ENCODE measurements at places on chromosomes 1 and 21.

GRCh38 chr1:232635778-232636356 is 5.9 kb upstream of the SIPA1L2 start:
- DNase-seq: no peak

- DNase-seq: no peak
Observed at GRCh38 chr1:238258510-238258909, 367.8 kb upstream of the ZP4 start.

DNA sequence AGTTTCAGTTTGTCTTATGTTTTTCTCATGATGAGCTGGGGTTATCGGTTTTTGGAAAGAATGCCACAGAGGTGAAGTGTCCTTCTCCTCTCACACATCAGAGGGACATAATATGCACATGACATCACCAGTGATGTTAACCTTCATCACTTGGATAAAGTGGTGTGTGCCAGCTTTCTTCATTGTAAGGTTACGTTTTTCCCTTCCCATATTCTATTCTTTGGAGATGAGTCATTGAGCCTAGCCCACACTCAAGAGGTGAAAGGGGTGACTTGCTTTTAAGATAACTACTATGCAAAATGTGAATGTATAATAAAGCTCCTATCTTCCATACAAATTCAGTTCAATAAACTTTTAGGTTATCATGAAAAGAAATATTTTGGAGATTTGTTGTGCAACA is 36.7 kb upstream of the MAGI3 start:
- DNase-seq: no peak

- DNase-seq: no peak
Observed at GRCh38 chr1:92030656-92031107, 897 bp downstream of the EPHX4 start.

DNA sequence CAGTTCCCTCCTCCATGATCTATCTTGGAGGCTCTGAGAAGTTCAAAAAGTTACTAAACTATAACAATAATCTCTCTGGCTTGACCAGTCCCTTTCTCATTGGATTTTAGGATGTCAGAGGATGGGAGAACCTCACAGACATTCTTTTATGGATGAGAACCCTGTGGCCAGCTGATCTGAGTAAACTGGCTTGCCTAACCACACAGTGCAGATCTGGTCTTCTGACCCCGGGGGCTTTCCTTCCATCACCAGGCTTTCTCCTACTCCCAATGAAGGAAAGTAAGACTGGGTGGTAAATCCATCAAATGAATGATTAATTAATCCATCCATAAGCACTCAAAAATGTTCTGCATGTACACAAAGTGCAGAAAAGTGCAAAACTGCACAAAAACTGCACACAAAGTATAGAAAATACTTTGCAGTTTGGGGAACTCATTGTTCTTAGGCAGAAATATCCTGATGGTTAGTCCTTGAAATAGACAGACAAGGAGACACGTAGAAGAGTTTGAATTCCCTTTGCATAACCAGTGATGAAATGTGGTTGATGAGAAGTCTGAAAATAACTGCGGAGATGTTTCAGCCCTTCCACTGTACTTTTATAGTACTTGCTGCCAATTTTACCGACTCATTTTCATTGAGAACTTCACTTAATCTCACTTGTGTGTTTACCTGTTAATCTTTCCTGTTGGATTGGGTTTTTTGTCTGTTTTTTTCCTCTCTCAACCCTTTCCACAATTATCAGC is 2.5 kb upstream of the F3 start:
- no peak for DNase-seq

DNA sequence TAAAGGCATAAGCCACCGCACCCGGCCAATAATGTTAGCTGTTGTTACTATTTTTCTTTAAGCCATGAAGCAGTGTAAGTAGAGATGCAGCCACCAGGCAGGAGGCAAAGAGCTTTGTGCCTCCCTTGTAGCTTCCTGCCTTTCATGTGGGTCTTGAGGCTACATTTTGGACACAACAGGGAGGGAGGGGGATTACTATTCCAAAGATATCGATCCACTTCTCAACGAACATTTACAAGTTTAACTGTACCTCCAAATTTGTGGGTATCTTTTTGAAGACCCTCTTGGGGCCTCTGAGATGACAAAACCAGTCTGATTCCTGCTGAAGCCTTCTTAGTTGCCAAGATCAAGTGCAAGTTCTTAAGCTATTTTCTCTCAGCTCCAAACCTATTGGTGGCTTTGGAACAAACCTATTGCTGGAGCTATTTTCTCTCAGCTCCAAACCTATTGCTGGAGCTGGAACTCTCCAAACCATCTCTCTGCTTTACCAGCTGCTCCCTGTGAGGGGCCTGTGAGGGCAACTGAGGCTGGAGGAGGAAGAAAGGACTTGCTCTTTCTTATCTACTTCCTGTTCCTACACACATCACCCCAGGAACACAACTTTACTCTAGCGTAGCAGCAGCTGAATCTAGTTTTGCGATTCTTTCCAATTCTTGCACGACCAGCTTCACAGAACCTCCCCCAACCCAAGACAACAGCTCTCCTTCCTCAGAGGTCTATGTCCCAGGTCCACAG is 16.1 kb upstream of the RCAN3 start:
- DNase-seq: peak; percentile 16

- peak; percentile 45 for DNase-seq
Observed at GRCh38 chr1:226653311-226653921, 85.7 kb downstream of the ITPKB start.

DNA sequence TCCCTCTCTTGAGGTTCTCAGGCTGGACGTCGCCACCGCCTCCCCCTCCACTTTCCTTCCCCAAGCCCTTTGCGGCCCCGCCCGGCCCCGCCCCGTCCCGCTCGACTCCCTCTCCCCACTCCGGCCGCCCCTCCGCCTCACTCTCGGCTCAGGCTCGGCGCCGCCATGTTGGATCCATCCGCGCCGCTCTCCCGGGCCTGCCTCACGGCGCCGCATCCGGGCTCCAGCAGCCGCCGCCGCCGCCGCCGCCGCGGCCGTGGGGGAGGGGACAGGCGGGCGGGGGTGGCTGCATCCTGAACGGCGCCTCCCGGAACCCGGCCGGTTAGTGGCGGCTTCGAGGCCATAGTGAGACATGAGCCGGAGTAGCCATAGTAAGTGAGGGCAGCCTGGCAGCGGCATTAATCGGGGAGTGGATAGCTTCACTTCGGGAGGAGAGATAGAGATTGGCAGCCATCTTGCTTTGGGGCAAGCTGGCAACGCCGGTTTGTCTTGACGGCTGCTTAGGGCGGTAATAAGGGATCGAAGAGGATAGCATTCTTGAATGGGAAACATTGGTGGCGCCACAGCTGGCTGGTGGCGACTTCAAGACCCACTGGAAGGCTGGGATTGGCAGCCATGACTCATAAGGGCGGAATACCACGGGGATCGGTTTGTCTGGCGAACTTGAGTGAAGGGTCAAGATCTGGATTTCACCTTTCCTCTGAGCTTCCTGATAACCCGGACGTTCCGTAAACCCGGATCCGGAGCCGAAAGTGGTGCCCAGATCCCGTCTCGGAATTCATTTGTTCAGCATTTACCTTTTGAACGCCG is at the start of gene DEDD:
DEDD (minus strand) TSS at position 258 of the 810 bp plus-strand sequence. CDS start 8,205 bp downstream, outside the sequence.
- DNase-seq: peak; percentile 76

- no peak for DNase-seq
Observed at GRCh38 chr1:180150982-180151381, 3.7 kb upstream of the QSOX1 start.

DNA sequence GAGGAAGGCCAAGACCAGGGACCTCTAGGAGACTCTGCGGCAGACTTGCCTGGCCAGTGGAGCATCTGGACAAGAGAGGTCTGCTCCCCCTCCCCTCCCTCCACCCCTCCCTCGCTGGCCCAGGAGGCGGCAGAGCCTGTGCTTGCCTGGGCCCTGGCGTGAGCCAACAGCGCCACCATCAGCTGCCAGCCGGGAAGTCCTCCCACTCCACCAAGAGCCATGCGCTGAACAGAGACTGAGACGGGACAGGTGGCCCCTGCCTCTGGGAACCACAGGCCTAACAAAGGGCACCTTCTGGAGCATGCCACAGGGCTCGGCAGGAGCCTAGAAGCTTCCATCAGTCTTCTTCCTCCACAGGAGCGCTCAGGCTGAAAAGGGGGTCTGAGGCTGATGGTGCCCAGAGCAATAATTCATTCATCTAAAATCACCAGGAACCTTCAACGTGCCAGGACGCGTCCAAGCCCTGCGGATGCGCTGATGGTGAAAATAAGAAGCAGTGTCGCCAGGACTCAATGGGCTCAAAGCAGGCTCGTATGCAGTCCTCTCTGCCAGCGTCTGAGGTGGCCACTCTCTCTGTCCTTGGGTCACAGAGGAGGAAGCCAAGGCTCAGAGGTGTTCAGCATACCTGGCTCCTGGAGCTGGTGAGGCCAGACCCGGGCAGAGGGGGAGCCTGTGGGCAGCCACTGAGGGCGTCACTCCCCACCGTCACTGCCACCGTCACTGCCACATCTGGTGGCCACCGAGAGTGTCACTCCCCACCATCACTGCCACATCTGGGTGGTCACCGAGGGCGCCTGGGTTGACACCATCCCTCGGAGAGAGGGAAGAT is 161.2 kb downstream of the NPHP4 start:
- DNase-seq: no peak

DNA sequence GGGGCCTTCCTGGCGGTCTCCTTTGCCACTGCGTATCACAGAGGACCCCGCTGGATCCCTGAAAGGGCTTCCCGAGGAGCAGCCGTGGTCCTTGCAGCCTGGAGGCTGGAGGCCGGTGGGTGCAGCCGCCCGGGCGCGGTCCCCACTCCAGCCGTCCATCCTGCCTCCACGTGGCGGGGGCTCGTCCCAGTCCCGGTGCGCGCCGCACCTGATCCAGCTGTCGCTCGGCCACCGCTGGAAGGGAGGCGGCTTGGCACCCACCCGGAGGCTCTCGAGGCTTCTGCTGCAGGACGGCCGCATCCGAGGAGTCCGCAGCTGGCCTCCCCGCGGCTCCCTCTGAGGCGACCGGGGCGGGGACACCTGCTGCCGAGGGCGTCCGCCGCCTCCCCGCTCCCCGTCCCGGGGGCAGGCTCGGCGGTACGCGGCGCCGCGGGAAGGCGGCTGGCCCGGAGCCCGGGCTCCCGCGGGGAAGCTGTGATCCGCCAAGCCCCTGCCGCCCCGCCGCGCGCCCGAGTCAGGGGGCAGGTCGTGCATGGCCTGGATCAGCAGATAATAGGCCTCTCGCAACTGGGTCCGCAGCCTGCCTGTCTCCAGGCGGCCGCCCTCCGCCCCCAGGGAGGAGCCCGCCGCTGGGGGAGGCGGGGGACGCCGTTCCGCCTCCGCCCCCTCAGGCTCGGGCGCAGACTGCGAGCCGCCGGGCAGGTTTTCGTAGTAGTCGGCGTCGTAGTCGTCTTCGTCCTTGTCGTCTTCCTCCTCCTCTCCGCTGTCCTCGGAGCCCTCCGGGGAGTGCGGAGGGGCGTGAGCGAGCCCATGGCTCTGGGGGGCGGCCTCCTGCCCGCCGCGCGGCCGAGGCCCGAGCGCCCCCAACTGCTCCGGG is at the start of gene SYDE2:
SYDE2 (minus strand) TSS at position 554 of the 877 bp plus-strand sequence; CDS start at position 534, 20 bp downstream.
- peak; percentile 66 for DNase-seq

GRCh38 chr1:94929351-94930217 is 2.7 kb upstream of the CNN3 start:
- DNase-seq: no peak

- DNase-seq: peak; percentile 22
Observed at GRCh38 chr1:229271448-229272159, 693 bp downstream of the RAB4A start.

- DNase-seq: no peak
Observed at GRCh38 chr1:81706650-81707435, 93.9 kb upstream of the ADGRL2 start.

DNA sequence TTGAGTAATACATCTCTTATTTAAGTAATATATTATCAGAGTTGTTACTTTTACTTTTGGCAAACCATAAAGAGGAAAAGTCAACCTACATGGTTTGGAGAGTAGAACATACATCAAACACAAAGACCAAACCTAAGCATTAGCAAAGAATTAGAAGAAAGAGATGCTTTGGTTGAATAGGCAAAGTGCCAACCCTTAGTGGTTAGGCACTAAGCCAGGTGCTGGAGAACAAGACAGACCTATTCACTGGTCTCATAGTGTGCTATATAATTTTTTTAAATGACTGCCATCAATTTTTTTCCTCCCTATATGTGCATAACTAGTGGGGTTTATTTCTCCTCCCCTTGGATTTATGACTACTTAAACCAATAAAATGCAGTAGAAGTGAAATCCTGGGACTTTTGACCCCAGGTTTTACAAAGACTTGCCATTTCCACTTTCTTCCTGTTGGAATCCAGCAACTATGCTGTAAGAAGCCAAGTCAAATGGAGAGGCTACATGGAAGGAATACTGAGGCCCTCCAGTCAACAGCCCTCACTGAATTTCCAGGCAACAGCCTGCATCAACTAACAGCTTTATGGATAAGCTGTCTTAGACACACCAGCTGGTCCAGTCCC is 69.8 kb upstream of the HAO2 start:
- no peak for DNase-seq

GRCh38 chr21:18041012-18041411 is 203.6 kb upstream of the CHODL start:
- no peak for DNase-seq

All from activated T-cell treated with anti-CD3 and anti-CD28 coated beads for 1 hour (primary cell).